ENCODE measurements at places on chromosomes 13 and 19. TPM values are rescaled to one million over a fixed set of nuclear protein-coding genes. Genes with fewer than 3 reads are reported as not detected.

Gene ELL
- 12.9 TPM for total RNA-seq

Gene RFPL4AL1
- total RNA-seq, result not detected

Gene CEACAM1
- not detected for total RNA-seq

Gene KLF1
- total RNA-seq, result not detected

Gene PRR22
- 0.44 TPM for total RNA-seq

Gene ZNF792
- total RNA-seq, result 5.2 TPM

Gene IFI30
- 17.2 TPM for total RNA-seq

Gene NEK5
- not detected for total RNA-seq

Gene MEIOSIN
- total RNA-seq, result not detected

Gene DACT3
- 15.5 TPM for total RNA-seq

Gene FLT3LG
- 7.9 TPM for total RNA-seq

Gene SIGLEC9
- not detected for total RNA-seq

Gene C1QTNF9B
- total RNA-seq, result 0.44 TPM

All from smooth muscle cell of trachea (primary cell).